ENCODE measurements at places on chromosomes 12 and 14.
A peak's percentile ranks its signal among the peaks of the same experiment; 100 is the strongest.

DNA sequence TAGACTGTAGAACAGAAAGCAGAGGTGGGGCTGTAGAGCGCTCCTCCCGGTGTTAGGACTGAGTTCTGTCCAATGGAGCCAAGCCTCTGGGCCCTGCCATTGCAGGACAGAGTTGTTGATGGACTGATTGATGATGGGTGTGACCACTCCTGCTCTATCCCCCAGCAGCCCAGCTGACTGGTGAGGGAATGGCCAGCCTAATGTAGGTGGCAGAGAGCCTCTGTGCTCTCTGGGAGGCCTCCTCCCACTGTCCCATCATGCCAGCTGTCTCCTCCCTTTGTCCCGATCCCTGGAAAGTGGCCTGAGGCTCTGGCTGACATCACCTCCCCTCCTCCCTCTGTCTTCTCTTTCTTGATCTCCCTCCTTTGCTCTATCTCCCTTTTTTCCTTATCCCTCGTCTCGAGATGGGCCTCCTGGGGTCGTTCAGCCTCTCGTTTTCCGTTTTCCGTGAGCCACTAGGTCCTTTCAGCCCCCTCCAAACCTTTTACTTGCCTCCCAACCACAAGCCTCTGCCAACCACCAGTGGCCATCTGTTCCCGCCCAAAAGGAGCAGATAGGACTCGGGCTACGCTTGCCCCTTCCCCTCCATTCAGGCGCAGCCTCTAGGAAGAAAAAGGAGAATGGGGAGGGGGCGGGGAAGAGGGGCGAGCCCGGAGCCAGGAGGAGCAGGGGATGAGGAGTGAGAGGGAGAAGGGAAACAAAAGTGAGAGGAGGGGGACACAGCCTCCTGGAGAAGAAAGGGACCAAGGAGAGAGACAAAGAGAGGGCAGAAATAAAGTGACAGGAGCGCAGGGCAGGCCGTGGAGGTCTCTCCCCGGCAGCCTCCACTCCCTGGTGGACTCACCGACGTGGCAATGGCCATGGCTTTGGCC, 572 bp downstream of the EFS start:
- DNase-seq: no peak

GRCh38 chr12:2833327-2833726, 1.5 kb downstream of the NRIP2 start:
- DNase-seq: no peak

- DNase-seq: no peak
Observed at GRCh38 chr12:55877824-55878223, 35.1 kb upstream of the MMP19 start.

- no peak for DNase-seq
Observed at GRCh38 chr14:43168371-43168925, 1338.6 kb downstream of the FSCB start.

GRCh38 chr12:123997033-123997822, 24.2 kb downstream of the ZNF664 start:
- no peak for DNase-seq

GRCh38 chr12:19039515-19039914, 90.0 kb upstream of the PLEKHA5 start:
- no peak for DNase-seq

GRCh38 chr14:68928770-68929550, 50.1 kb downstream of the ACTN1 start:
- no peak for DNase-seq

DNA sequence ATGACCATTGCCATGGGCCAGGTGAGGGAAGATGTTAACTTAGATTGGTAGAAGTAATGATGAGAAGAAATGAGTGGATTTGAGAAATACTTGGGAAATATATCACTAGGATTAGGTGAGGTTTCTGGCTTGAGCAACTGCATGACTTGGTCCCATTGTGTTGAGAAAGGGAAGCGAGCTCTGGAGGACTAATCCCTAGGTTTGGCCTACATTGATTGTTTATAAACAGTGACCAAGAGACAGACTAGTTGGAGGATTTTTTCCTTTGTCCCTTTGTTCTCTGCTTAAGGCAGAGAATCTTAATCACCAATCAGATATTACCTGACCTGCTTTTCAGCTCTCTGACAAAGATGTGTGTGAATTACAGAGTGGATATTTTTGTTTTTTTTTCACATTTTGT, 100.5 kb downstream of the AEBP2 start:
- DNase-seq: no peak

GRCh38 chr12:47359310-47360092, 279.7 kb upstream of the AMIGO2 start:
- no peak for DNase-seq

DNA sequence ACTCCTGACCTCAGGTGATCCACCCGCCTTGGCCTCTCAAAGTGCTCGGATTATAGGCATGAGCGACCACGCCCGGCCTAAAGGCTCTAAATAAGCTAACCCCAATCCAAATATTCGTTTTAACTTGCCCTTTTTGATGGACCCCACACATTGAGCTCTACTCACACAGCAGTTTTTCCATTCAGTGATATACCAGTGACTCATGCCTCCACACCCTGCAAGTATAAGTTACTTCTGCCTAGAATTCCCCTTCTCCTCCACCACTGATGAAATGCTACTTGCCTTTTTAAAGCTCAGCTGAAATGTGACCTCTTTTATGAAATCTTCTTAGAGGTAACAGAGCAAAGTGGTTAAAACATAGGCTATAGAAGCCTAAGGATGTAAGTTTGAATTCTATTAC, 68.8 kb downstream of the EXOC5 start:
- DNase-seq: no peak

DNA sequence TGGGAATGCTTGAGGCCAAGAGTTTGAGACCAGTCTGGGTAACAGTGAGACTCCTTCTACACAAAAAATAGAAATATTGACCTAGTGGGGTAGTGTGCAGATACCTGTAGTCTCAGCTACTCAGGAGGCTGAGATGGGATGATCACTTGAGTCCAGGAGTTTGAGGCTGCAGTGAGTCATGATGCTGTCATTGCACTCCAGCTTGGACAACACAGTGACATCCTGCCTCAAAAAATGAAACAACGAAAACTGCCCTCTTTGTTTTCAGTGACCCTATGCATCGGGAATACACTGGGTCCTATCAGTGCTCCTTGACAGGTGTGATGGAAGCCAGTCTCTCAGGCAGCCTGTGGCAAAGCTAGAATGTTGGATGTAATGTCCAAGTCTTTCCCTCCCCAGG, 311.5 kb upstream of the OR4E1 start:
- no peak for DNase-seq

DNA sequence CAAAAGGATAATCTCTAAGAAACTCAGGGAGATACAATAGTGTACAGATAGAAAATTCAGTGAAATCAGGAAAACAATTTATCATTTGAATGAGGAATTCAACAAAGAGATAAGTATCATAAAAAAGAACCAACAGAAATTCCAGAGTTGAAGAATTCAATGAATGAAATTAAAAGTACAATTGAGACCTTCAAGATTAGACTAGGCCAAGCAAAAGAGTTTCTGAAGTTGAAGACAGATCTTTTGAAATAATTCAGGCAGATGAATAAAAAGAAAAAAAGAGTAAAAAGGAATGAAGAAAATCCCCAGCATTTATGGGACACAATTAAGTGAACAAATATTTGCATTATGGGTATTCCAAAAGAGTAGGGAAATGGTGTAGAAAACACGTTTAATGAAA, 412.6 kb downstream of the TMEM121 start:
- DNase-seq: no peak

- no peak for DNase-seq
Observed at GRCh38 chr12:130961921-130962451, 8.3 kb downstream of the ADGRD1 start.

GRCh38 chr14:23049011-23049410, 7.0 kb downstream of the PSMB11 start:
- no peak for DNase-seq

GRCh38 chr14:103001651-103002396, 55.5 kb downstream of the CDC42BPB start:
- DNase-seq: no peak

GRCh38 chr12:90938451-90938850, 16.5 kb downstream of the CCER1 start:
- DNase-seq: no peak

- no peak for DNase-seq
Observed at GRCh38 chr14:97177016-97177415, 379.8 kb downstream of the VRK1 start.

DNA sequence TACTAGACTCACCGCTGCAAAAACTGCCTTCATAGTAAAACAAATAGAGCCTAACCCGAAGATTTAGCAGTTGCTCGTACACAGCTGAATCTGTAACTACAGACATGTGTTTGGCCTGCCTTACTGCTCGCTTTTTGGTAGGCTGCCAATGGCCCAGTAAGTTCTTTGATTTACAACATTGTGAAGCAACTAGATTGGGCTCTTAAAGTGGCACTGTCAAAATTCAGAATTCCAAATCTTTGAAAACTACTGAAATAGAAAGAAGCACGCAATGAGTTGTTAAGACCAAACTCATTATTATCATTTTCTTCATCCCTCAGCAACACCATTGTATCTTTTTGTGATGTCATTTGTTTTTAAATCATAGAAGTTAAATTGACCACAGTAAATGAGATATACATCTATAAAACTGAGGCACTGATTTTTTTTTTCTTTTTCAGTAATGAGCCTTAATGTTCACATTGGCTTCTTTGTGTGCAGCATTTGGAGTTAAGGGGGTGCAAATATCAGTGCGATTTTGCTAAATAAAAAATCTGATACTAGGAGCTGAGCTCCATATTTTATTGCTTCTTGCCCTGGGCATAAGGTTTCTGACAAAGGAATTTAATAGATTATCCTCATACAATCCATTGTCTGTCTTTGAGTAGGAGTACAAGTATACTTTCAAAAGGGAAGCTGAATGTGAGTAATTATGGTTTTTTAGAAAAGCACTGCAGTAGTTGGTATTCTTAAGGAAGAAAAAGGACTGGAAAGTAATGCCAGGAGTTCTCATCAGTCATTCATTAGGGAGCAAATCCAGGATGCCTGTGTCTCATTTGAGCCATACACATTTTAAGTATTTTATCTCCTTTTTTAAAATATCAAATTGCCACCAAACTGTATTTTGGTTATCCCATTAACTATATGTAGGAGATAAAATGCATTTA, 138.5 kb downstream of the KICS2 start:
- peak; percentile 79 for DNase-seq

DNA sequence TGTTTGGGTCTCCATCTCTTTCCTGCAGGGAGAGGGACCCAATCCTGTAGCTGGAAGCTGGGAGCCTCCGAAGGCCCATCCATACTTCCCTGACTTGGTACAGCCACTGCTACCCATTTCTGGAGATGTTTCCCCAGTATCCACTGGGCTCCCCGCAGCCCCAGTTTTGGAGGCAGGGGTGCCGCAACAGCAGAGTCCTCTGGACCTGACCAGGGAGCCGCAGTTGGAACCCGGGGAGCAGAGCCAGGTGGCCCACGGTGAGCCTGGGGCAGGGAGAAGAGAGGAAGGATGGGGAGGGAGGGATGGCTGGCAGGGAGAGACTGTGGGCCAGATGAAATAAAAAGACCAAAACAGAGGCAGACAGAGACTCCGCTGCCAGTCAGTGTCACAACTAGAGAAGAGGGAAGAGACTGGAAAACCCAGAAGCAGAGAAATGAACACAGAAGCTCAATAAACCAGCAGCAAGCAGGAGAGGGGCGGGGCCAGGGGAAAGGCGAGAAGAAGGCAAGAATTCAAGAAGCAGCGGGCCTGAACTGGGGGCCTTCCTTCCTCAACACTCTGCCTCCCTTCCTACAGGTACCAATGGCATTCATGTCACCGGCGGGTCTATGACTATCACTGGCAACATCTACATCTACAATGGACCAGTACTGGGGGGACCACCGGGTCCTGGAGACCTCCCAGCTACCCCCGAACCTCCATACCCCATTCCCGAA, 6.3 kb downstream of the LTBR start:
- DNase-seq: no peak

- no peak for DNase-seq
Observed at GRCh38 chr14:55303691-55304145, 32.5 kb downstream of the FBXO34 start.

DNA sequence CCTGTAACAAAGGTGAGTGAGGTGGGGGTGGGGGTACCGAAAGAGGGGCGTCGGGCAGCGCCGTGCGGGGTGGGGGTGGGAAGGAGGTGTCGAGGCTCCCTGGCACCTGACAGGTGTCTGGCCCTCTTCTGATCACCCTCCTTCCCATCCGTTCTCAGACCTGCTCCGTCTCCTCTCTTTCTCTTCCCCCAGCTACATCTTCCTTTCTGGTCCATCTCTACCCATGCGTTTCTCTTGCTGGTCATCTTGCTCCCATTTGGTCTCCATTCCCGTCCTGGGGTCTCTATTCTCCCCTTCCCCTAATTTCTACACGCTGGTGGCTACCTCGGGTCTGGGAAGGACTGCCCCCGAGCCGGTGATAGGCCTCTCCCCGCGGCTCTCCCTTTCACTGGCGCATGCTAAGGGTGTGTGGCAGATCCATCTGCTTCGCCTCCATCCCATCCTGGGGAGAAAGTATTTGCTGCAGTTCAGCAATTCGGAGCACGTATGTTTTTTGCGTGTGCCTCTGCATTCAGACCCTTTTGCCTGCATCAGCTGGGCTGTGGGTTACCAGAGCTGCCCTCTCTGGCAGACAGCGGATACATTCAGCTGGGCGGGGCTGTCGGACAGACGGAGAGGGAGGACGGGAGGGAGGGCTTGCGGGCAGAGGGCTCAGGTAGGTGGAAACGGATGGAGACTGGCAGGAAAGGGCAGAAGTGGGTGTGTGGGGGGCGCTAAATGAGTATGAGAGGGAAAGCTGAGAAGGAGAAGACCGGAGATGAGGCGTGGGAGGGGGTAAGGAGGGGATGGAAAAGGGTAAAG, 730 bp downstream of the CLSTN3 start:
- DNase-seq: peak; percentile 75

DNA sequence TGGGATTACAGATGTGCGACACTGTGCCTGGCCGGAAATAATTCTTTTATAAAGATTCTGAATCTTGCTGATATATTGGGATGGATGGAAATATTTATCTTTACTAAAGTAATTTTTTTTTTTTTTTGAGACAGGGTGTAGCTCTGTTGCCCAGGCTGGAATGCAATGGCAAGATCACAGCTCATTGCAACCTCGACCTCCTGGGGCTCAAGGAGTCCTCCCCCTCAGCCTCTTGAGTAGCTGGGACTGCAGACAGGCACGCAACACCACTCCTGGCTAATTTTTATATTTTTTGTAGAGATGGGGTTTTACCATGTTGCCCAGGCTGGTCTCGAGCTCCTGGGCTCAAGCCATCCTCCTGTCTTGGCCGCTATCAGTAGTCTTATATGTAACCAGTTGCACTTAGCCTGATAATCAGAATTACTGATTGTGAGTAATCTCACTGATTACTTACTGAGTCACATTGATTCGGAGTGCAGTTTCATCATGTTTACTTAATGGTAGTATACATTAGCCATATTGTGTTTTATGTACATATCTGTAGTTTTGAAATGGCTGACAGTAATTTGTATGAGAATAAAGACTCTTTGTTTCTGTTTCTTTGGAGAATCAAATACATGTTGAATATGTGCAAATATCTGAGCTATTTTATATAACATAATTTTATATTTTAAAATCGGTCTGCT, 50.4 kb upstream of the LRTM2 start:
- DNase-seq: no peak

DNA sequence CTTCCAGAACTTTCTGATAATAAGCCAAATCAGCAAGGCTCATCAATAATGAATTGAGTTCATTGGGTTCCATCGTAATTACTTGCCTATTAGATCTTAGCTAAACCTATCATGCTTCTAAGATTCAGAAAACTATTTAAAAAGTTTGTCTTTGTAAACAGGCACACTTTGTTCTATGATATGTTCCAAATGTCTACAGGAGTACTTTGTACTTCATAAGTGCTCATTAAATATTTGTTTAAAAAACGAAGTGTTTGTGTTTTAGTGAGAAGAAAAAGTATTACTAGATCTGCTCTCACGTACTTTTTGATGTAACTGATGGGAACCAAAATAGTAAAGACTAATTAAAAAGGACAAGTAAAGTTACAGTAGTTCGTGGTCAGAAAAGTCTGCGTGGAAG, 172.8 kb upstream of the FLRT2 start:
- DNase-seq: no peak

- no peak for DNase-seq
Observed at GRCh38 chr12:44285321-44285960, 449.6 kb downstream of the TMEM117 start.

All from left lobe of liver (tissue), 2 donors.